ENCODE measurements at places on chromosomes 6 and 20.

DNA sequence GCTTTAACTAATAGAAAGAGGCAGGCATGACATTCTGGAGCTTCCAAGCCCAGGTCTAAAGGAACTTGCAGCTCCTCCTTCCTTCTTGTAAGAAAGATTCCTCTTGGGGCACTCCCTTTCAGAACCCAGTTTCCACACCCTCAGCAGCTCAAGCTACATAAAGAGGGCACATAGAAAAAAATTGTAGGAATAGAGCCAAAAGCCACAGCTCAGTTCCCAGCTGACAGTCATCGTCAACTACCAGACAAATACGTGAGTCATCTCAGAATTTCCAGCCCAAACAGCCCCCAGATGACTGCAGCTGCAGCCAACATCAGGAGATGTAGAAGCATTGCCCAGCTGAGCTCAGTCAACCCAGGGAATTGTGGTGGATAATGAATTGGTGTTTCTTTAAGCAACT lies 349.8 kb upstream of the ARID1B start:
- no peak for DNase-seq

- no peak for DNase-seq
Observed at GRCh38 chr6:81865712-81866111, 113.2 kb upstream of the TENT5A start.

DNA sequence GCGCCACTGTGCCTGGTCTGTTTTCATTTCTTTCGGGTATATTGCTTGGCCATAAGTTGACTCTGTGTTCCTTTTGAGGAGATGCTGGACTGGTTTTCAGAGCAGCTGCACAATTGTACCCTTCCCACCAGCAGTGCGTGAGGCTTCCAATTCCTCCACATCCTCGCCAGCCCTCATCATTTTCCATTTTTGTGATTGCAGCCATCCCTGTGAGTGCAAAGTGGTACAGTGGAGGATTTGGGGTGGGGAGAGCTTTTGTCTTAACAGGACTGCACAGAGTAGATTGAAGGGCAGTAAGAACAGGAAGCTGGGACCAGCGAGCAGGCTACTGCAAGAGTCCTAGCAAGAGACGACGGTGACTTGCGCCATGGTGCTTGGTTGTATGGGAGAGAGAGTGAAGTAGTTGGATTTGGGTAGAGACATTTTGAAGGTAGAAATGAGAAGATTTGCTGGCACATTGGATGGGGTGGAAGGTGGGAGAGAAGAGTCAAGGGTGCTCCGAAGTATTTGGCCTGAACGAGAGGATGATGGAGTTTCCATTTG lies 18.3 kb downstream of the BCAS4 start:
- no peak for DNase-seq

DNA sequence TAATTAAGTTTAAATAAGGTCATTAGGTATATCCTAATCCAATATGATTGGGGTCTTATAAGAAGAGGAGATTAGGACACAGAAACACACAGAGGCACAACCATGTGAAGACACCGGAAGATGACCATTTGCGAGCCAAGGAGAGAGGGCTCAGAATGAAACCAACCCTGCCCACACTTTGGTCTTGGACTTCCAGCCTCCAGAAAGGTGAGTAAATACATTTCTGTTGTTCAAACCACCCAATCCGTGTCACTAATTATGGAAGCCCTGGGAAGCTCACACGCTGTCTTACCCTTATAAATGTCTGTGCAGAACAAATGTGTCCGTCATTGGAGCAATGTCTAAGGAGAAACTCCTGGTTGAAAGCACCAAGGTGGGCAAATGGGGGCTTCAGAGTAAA lies 95.0 kb downstream of the IYD start:
- DNase-seq, result no peak

DNA sequence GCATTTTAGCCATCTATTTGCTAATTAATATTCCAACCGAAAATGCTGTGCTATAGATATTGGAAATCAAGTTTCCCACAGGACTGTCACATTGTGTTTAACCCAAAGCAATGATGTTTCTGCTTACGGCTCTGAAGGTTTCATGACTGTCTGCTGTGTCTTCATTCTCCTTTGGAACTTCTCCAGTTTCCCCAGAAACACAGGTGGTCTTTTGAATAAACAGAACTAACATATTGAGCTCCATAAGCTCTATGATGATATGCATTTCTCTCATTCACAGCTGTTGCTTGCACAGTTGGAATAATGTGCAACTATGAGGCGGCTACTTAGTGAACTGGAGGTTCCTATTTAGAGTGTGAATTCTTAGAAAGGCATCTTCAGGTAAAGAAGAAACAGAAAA lies 266.0 kb upstream of the ID4 start:
- DNase-seq, result no peak

- DNase-seq, result no peak
Observed at GRCh38 chr6:12369781-12370262, 79.7 kb downstream of the EDN1 start.

- no peak for DNase-seq
Observed at GRCh38 chr20:5024982-5025381, 23.7 kb upstream of the SLC23A2 start.

DNA sequence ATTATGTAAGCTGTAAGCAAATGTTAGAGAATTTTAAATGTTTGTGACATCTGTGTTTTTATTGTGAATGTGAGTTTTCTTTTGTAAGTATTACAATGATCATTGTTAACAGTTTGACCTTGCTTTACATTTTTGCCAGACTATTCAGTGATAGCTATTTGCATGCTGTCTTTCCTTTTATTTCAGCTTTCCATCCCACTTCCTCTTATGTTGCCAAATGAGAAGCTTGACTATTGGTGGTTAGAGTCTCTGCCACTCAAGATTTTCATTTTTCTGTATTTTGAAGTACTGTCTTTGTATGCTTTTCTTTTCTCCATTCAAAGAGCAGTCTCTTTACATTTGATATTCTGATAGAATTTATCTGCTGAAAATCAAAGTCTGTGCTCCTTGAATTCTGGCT lies 104.1 kb downstream of the PRIM2 start:
- no peak for DNase-seq

GRCh38 chr6:159871906-159872305 lies 18.9 kb upstream of the MAS1 start:
- DNase-seq, result no peak

DNA sequence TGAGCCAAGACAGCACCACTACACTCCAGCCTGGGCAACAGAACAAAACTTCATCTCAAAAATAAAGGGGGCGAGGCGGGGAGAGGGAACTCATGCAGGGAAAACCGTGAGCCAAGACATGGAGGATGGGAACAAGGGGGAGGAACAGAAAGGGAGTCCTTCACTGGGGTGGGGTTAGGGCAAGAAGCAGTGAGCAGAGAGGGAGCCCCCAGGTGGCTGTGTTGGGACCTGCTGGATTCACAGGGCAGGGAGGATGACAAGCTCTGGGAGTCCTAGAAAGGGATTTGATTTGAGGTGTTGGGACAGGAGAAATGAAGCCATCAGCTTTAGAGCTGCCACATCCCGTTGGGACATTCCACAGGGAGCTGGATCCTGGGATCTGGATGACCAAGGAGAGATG lies 90.6 kb upstream of the TOP1 start:
- no peak for DNase-seq

- DNase-seq, result no peak
Observed at GRCh38 chr6:93136111-93136510, 283.2 kb downstream of the EPHA7 start.

- DNase-seq, result no peak
Observed at GRCh38 chr6:105884011-105884410, 202.1 kb upstream of the PRDM1 start.

DNA sequence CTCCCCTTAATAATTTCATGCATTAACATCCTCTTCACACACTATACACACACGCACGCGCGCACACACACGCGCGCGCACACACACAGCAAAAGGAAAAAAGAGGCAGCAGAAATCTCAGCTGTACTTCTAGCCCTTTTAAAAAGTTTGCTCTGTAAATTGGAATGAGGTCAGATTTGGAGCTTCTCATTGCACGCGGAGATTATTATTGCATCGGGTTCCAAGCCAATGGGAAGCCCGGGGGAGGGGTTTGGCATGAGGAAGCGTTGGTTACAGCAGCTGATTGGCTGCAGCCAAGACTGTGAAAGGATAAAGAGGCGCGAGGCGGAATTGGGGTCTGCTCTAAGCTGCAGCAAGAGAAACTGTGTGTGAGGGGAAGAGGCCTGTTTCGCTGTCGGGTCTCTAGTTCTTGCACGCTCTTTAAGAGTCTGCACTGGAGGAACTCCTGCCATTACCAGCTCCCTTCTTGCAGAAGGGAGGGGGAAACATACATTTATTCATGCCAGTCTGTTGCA lies at the start of gene SOX4:
SOX4 (plus strand) TSS at position 340 of the 515 bp plus-strand sequence. CDS start 784 bp downstream, outside the sequence.
- no peak for DNase-seq

- DNase-seq, result no peak
Observed at GRCh38 chr6:82914511-82914910, 151.1 kb downstream of the UBE3D start.

DNA sequence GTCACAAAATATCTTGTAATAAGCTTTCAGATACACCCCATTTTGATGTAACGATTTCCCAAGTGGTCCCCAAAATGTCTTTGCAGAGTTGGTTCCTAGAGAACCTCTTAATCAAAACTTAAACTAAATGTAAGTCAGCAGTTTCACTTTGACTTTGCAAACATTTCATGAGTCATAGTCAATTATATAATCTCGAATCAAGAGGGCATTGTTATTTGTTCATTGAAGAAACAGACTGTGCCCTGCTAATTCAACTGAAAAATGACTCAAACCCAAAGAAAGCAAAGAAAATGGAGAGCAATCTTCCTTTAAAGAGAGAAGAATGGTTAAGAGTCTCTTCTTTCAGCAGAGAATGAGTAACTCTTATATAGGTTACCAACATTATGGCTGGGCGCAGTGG lies 58.3 kb downstream of the IPCEF1 start:
- DNase-seq, result no peak

GRCh38 chr6:28082939-28083338 lies 2.6 kb downstream of the ZNF165 start:
- DNase-seq, result no peak

DNA sequence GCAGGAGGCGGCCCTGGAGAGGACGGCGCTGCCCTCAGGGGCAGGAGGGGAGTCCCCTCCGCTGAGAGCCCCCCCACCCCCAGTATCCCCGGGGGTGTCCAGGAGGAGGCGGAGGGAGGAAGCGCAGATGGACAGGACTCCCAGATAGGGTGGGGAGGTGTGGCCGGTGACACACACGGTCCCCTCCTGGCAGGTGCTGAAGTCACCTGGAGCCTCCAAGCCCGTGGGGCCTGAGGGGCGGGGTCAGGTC lies 1.4 kb downstream of the STMN3 start:
- DNase-seq, result peak; percentile 19

- DNase-seq, result no peak
Observed at GRCh38 chr6:151488226-151488625, 5.6 kb upstream of the CCDC170 start.

GRCh38 chr6:112016320-112016719 lies 37.6 kb upstream of the CCN6 start:
- DNase-seq, result no peak

GRCh38 chr6:55560290-55560885 lies 18.6 kb downstream of the HMGCLL1 start:
- no peak for DNase-seq

GRCh38 chr20:24782301-24782700 lies 166.8 kb upstream of the CST7 start:
- no peak for DNase-seq

GRCh38 chr20:48102931-48103660 lies 317.8 kb upstream of the SULF2 start:
- no peak for DNase-seq

DNA sequence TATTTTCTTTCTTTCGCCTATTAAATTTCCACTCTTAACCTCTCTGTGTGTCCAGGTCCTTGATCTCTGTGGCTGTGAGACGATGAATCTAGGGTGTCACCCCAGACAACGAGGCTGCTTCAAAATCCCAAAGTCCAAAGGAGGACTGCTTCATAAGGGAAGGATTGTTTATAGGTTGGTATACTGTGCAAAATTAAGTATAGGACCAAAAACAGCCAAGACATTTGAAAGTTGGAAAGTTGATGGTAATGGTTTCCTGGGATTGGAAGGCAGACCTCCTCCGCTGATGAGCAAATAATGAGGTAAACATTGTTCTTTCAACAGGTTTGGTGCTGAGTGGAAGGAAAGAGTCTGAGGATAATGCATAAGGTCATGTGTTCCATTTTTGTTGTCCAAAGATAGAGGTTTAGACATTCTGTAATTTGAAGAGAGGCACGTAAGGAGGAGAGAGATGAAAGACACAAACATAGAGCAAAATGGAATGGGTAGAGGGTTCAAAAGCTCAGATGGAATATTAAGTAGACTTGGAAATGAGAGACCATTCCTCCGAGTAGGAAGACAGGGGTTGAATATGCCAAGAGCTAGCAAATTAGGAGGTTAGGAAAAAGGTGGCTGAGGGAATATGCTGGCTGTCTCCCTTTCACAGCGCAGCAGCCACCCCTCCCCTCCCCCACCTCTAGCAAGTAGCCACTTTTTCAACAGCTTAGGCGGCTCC lies 24.8 kb downstream of the ZNF311 start:
- DNase-seq, result no peak

- no peak for DNase-seq
Observed at GRCh38 chr6:95286874-95287273, 290.5 kb upstream of the MANEA start.

DNA sequence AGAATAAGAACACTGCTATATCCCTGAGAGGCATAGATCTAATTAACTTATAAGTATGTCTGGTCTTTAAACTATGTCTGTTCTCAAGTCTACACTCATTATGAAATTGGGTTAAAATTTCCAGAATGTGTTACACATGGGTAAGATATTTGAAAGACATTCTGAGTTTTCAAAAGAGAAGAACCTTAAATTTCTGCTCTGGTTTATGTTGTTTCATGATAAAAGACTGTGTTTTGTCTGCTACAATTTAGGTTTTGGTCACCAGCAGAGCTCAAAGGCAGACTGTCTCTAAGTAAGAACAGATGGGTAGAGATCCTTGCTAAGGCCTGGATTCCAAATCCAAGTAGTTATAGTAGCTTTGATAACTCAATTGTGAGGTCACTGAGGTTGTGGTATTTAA lies 6.0 kb downstream of the STMND1 start:
- DNase-seq, result no peak

DNA sequence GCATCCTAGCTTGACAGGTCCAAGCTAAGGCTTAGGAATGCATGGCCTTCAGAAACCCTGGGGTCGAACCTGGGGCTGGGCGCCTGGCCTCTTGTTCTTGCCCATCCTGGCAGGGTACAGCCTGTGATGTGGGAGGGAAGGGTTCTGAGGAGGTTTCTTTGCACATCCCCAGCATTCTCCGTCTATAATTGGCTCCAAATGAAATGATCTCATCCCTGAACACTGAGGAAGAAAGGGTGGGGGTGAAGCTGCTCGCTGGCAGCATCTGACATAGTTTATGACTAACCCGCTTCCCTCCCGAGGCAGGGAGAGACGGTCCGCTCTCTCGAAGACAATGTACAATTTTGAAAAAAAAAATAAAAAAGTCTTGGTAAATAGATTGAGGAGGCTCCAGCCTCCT lies 67.1 kb upstream of the ZNFX1 start:
- DNase-seq, result no peak

- DNase-seq, result no peak
Observed at GRCh38 chr20:47980336-47981177, 195.3 kb upstream of the SULF2 start.

- DNase-seq, result no peak
Observed at GRCh38 chr6:137155830-137156229, 17.6 kb downstream of the IL22RA2 start.
